ENCODE measurements at places on chromosomes 13 and 19.

DNA sequence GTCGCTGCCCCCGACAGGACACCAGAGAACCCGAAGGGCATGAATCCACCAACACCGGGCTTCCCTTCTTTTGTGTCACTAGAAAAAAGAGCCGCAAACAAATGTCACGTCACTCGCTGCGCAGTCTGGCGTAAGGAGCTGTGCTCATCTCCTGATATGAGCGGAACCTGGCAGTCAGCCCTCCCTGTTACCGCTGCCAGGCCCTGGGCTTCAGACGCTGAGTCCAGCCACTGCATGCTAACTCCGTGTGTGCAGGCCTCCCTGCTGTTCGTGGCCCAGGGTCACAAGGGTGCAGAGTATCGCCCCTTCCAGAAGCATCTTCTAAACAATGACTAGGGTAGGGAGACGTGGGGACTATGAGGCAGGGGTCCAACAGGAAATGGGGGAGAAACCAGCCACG is 71.3 kb downstream of the SLC7A1 start:
- DNase-seq = no peak

DNA sequence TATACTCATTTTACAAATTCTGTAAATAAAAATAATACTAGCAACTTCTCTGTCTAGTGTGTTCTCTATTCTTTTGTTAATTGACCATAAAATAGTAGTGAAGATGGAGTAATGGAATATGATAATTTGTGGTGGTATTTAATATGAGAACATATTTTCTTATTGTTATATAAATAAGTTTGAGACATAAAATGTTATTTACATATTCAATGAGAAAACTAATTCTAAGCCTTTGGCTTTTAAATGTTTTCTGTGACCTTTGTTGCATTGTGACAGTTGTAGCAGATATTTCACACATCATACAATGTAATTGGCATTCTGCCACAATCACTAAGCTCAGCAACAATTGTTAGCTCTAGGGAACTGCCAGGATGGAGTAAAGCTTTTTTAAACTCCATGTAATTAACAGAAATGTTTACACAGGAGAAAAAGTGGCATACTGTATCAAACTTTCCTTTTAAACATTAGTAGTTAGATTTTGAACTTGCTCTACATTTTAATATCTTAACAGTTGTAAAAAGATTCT is 562.1 kb upstream of the PCDH9 start:
- no peak for DNase-seq

DNA sequence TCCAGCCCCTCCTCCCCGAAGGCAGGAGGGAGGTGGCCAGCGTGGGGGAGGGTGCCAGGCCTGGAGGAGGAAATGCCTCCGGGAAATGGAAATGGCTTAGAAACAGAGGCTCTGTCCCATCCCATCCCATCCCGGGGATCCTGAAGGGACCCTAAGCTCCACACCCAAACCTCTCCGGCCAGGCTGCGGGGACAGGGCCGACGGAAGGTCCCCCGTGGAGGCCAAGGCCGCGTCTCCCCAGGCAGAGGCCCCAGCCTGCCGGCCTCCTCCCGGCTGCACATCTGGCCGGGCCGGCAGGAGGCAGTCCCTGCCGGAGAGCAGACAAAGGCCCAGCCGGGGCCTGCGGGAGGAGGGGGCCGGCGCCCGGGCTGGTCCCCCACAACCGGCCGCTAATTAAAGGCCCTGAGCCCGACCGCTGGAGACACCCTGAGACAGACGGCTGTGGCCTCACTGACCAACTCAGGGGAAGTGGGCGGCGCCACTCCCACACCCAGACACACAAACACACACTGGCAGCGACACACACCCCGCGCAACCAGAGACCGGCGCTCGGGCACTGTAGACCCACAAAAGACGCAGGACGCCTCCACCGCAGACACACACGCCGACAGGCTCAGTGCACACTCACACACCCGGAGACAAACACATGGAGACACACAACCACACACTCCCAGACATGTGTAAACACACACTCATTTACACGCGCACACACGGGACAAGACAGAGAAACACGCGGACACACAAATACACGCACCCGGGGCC is 1.1 kb downstream of the ADAMTS10 start:
- no peak for DNase-seq

DNA sequence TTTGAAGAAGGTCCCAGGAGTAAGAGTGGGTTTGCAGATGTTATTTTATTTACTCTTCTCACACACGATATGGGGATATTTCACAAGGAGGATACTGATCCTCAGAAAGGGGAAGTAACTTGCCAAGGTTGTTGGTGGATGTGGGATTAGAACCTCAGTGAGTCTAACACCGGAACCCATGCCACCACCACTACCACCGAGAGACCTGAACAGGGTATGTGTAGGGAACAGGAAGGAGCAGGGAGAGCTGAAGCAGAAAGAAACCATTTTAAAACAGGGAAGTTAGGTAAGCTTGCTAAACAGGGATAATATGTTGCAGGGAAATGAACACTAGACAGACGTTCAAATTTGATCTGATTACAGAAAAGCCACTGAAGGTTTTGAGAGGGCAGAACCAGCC is 11.6 kb upstream of the CEACAM3 start:
- DNase-seq = no peak

DNA sequence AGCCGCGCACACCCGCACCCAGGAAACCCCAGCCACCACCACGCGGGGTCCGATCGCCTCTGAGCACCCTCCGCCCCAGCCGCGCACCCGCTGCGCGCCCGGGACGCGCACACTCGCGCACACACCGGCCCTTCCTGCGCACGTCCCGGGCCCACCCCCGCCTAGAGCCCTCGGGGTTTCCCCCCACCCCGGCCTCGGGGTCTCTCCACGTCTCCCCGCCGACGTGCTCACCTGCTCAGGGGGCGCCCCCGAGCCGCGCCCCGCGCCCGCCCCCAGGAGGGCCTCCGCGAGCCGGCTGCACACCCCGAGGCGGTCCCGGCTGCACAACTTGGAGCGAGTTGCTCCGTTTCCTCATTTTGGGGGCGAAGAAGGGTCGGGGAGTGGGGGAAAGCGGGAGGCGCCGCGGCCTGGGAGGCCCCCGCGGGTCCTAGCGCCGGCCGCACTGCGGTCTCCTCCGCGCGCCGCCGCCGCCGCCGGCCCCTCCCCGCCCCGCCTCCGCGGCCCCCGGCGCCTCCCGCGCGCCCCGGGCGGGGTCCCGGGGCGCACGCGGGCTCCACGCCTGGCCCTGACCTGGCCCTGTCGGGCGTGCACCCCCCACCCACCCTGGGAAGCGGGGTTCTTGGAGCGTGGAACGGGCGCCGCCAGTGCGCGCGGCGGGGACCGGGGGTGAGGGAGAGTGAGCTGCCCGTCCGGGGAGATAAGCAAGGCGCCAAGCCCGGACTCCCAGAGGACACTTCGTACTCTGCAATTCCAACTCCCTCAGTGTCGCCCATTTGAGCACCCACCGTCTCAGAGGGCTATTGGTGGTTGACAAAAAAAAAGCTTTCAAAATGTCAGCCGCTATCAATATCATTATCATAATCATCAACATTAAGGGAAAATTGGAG is at the start of gene MATK:
Gene MATK (minus strand): TSS at position 444 of the 887 bp plus-strand sequence. CDS start 1,246 bp downstream, outside the sequence.
- no peak for DNase-seq

DNA sequence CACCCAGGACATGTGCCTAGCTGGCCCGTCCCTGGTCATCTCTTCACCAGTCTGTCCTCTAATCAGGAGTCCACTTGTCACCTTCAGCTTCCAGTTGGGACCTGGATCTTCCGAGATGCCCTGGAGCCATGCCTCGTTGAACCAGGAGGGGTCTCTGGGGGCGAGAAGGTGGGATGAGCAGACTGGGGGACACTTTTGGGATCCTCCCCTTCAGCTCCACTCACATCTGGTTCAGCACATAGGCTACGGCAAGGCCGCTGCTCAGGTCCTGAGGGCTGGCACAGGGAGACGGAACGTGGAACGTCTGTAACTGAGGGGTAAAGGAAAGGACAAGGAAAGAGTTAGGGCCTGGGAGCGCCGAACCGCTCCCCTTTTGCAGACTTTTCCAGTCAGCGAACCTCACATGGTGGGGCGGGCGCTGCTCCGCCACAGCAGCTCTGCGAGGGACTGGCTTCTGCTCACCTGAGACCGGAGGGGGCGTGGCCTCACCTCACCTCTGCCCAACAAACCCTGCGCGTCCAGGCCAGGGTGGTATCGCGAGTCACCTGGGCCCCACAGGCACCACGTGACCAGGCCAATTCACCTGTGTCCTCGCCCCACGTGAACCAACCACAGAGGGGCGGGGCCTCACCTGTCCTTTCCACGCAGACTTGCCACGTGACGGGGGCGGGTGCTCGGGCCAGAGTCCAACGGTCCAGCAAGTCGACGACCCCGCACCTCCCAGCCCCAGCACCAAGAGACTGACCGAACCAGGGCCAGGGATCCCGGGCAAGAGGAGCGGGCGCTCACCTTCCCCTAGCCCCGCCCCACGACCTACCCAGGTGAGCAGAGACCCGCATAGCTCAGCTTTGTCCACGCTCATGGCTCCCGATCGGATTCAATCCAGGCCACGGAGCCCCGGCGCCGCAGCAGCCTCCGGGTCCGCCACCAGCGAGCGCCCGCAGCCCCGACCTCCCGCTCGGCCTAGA is at the start of gene HOOK2:
Gene HOOK2 (minus strand): TSS at position 965 of the 968 bp plus-strand sequence. CDS start 103 bp downstream, at position 862.
- no peak for DNase-seq

GRCh38 chr13:66895780-66896179 is 334.4 kb downstream of the PCDH9 start:
- DNase-seq = no peak

DNA sequence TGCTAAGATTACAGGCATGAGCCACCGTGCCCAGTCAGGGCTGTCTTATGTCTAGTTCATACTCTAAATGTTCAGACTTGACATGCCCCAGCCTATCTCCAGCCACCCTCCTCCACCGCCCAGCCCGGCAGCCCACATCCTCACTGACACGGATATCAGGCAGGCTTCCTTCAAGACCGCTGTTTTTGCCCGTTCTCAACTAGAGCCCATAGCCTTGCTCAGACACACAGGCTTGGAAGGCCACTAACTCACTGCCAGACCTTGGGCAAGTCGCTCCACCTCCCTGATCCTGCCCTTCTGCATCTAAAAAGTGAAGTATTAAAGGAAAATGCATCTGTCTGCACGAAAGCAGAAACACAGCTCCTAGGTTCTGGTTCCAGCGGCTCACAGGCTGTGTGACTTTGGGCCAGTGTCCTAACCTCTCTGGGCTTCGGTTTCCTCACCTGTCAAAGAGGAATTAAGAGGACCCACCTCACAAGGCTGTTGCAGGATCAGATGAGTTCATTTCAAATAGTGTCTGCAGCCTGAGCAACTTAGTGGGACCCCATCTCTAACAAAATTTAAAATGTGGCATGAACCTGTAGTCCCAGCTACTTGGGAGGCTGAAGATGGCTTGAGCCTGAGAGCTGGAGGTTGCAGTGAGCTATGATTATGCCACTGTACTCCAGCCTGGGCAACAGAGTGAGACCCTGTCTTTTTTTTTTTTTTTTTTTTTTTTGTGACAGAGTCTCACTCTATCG is 14.5 kb upstream of the CERS4 start:
- DNase-seq = no peak

GRCh38 chr13:67001363-67001762 is 228.8 kb downstream of the PCDH9 start:
- DNase-seq = no peak

GRCh38 chr19:33441277-33441699 is 67.8 kb downstream of the CEBPG start:
- no peak for DNase-seq

GRCh38 chr13:72774019-72774418 is 7.7 kb downstream of the DIS3 start:
- no peak for DNase-seq

- no peak for DNase-seq
Measured at GRCh38 chr19:48646722-48647216, 782 bp upstream of the CA11 start.

GRCh38 chr19:47156861-47157430 is 26.3 kb downstream of the SAE1 start:
- DNase-seq = no peak

- no peak for DNase-seq
Measured at GRCh38 chr19:32437096-32437495, 31.5 kb downstream of the DPY19L3 start.

DNA sequence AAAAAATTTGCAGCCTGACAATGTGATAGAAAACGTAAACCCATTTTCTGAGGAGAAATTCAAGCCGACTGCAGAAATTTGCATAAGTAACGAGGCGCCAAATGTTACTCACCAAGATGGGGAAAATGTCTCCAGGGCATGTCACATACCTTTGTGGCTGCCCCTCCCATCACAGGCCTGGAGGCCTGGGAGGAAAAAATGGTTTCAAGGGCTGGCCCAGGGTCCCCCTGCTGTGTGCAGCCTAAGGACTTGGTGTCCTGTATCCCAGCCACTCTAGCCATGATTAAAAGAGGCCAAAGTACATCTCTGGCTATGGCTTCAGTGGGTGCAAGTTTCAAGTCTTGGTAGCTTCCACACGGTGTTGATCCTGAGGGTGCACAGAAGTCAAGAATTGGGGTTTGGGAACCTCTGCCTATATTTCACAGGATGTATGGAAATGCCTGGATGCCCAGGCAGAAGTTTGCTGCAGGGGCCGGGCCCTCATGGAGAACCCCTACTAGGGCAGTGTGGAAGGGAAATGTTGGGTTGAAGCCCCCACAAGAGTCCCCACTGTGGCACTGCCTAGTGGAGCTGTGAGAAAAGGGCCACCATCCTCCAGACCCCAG is 1842.3 kb downstream of the PCDH9 start:
- DNase-seq = no peak

DNA sequence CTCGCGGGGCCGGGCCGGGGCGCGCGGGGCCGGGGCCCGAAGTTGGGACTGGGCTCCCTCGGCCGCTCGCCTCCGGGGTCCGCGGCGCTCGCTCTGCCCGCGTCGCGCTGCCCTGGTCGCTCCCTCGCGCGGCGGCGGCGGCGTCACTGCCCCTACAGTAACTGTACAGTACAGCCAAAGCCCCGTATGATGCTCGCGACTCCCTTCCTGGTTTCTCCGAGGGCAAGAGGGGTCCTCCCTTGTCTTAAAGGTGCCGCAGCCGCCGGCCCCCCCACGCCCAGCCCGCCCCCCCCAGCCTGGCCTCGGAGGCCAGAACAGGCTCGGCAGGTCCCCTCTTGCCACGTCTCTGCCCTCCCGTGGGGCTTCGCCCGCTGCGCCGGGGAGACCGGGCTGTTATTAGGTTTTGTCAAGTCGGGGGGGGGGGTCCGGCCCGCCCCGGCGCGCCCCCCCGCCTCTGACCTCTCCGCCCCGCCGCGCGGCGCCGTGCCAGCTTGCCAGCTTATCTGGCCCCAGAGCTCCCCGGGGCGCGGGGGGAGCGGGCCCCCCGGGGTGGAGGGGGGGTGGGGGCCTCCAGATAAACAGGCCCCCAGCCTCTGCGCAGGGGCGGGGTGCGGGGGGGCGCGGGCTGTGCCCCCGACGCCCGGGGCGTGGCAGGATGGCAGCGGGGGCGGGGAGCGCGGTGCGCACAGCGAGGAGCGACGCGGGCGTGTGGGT is at the start of gene ZBTB7A:
Gene ZBTB7A (minus strand): TSS at position 218 of the 714 bp plus-strand sequence. CDS start 11,667 bp downstream, outside the sequence.
- DNase-seq = no peak
